ENCODE measurements at places on chromosomes 12 and 14.

DNA sequence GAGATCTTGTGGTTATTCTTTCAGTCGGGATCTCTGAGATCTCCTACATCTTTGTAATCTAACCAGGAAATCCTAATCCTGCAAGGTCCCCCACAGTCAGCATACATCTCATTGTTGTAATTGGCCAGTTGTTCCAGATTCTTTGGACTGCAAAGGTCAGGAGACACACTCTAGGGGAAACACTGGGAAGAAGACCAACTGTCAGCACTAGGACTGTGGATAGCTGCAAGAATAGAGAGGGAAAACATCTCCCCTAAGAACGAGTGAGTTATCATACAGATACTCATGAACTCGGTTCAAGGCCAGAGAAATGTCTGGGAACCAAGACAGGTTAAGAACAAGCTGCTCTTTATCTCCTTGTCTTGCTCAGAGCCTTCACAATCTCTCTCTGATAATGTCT lies 217.9 kb upstream of the TMPO start:
- DNase-seq = no peak

DNA sequence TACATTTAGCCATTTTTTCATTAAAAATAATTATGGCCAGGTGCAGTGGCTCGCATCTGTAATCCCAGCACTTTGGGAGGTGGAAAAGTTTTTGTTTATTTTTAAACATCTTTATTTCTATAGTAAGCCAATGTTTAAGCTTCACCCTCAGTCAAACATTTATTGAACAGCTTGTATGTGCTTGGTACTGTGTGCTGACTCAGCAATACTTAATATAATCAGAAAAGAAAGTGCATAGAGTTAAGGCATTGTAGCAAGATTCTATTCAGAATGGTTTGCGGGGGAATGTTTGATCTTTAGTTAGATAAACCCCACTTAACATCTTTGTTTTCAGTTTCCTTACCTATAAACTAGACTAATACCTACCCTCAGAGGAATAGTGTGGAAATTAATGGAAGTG lies 11.1 kb downstream of the ACTR6 start:
- no peak for DNase-seq

DNA sequence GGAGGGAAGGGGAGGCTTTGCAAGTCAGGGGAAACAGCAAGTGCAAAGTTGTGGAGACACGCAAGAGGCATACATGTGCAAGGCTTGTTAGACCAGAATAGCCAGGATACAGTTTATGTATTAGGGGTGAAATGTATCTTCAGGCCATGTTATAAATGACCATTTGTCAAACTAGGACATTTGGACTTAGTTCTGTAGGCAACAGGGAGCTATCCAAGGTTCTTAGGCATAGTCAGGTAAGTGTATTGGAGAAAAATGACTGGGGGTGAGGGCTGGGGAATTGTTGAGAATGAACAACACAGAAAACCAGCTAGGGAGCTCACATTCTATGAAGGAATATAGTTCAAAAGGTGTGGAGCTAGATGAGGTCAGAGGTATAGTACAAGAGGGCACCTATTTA lies 42.5 kb downstream of the TPH2 start:
- DNase-seq = no peak

GRCh38 chr14:21933681-21934080 lies 260.1 kb upstream of the OR4E1 start:
- peak; percentile 33 for DNase-seq

DNA sequence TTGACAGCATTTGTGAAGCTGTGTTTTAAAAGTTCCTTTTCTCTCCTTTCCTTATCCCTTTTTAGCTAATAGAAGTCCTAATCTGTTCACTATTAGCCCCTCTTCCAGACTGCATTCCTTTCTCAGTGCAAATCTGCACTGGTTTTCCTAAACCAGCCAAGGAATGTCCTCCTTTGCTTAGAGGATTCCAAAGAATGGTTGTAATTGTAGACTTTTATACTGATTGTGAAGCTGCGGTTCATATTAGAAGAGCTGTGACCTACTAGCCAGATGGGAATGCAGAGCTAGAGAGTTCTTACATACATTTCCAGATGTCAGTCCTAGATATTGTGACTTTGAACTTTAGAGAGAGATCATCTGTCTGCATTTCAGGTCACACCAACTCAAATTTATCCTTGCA lies 79.8 kb downstream of the MYRFL start:
- DNase-seq = no peak

GRCh38 chr14:37062191-37062803 lies 110.1 kb downstream of the SLC25A21 start:
- no peak for DNase-seq

- no peak for DNase-seq
These were observed 3.0 kb upstream of the MIPOL1 start for GRCh38 chr14:37194698-37195097.

- no peak for DNase-seq
These were observed 6.8 kb upstream of the ASIC1 start for GRCh38 chr12:50050410-50051098.

GRCh38 chr14:31118892-31119291 lies 88.7 kb downstream of the HECTD1 start:
- DNase-seq = no peak

GRCh38 chr12:81541121-81541520 lies 218.0 kb downstream of the PPFIA2 start:
- DNase-seq = no peak

- DNase-seq = no peak
These were observed 253.8 kb downstream of the RMST start for GRCh38 chr12:97716356-97716755.

DNA sequence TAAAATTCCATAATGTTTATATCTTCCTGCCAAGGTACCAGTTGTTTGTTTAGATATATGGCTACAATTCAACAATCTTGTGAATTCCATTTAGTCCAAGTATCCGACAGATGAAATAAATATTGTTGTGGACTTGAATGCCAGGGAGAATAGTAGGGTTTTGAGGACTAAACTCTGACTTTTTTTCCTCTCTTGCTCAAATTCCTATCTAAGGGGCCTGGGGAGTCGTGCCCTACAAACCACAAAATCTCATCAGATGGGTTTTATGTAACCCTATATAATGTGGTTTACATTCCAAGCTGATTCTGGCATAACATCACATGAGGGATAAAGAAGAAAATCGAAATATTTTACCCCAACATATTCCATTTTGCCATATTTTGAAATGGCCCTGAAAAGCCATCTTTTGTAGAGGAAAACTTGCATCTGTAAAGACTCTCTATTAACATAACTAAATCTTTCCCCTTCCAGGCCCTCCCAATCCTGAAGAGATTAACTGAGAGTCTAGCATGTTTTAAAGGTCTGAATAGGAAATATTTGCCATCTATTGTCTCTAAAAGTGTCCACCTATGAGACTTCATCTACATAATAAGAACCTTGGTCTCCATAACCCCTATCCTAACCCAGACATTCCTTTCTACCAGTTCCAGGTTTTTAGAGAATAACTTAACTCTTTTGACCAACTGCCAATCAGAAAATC lies 184.7 kb upstream of the KITLG start:
- DNase-seq = no peak

GRCh38 chr14:60721326-60722106 lies 2.6 kb downstream of the SIX4 start:
- peak; percentile 37 for DNase-seq

DNA sequence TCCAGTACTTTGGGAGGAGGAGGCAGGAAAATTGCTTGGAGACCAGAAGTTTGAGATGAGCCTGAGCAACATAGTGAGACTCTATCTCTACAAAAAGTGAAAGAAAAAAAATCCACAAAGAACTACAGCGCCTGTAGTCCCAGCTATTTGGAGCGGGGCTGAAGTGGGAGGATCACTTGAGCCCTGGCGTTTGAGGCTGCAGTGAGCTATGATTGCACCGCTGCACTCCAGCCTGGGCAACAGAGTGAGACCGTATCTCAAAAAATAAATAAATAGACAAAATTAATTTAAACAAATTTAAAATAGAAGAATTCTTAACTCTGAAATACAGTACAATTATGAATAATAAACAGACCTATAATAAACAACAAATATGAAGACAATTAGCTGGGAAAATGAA lies 40.9 kb downstream of the ATL1 start:
- DNase-seq = no peak

All from CD4-positive, alpha-beta T cell treated with Interleukin-4 for 4 hours (primary cell).